Activated T-cell treated with anti-CD3 and anti-CD28 coated beads, Interleukin-2, amount 50 U/mL, for 72 hours (primary cell): ENCODE measurements at places on chromosomes 1 and 21. TPM values are rescaled to one million over a fixed set of nuclear protein-coding genes. Genes with fewer than 3 reads are reported as not detected.

The HS2ST1 gene
- 32.9 TPM for total RNA-seq

GRCh38 chr1:205071028-205071409 is 13.2 kb downstream of the TMEM81 start:
- H3K36me3 ChIP-seq, result no peaks in the 10 kb centered on the region
- no peak for DNase-seq
- H3K27ac ChIP-seq, result no peak overlapping the region
- H3K4me3 ChIP-seq, result no peak overlapping the region

The AXDND1 gene
- total RNA-seq, result 0.44 TPM

DNA sequence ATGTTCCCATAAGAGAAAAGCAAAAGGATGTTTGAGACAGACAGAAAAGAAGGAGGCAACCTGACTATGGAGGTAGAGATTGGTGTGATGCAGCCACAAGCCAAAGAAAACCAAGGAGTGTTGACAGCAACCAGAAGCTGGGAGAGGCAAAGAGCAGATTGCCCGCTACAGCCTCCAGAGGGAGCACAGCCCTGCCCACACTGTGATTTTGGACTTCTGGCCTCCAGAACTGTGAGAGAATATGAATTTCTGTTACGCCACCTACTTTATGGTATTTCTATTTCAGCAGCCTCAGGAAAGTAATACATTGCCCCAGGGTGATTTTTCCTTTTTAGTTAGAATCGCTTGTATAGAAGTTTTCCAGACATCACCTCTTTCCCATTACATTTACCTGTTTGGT is 28.4 kb downstream of the SLAMF6 start:
- peaks cover 45% of the 10 kb centered on the region for H3K4me1 ChIP-seq
- H3K4me3 ChIP-seq, result no peak overlapping the region
- peaks cover 11% of the 10 kb centered on the region for H3K36me3 ChIP-seq
- DNase-seq, result no peak

- H3K4me3 ChIP-seq, result peak overlapping the region; percentile 70
- peaks cover 8% of the 10 kb centered on the region for H3K4me1 ChIP-seq
- no peaks in the 10 kb centered on the region for H3K36me3 ChIP-seq
- no peak overlapping the region for H3K27ac ChIP-seq
Observed at GRCh38 chr1:156624814-156625435, 5.7 kb downstream of the HAPLN2 start.

The ZNF648 gene
- total RNA-seq, result 0.07 TPM

GRCh38 chr1:11898086-11898785 is 28.0 kb downstream of the KIAA2013 start:
- H3K36me3 ChIP-seq, result no peaks in the 10 kb centered on the region
- no peak overlapping the region for H3K4me3 ChIP-seq
- no peak for DNase-seq
- no peak overlapping the region for H3K27ac ChIP-seq
- H3K4me1 ChIP-seq, result no peaks in the 10 kb centered on the region

GRCh38 chr1:31752258-31752657 is 11.9 kb downstream of the ADGRB2 start:
- H3K4me3 ChIP-seq, result no peak overlapping the region
- no peak for DNase-seq

DNA sequence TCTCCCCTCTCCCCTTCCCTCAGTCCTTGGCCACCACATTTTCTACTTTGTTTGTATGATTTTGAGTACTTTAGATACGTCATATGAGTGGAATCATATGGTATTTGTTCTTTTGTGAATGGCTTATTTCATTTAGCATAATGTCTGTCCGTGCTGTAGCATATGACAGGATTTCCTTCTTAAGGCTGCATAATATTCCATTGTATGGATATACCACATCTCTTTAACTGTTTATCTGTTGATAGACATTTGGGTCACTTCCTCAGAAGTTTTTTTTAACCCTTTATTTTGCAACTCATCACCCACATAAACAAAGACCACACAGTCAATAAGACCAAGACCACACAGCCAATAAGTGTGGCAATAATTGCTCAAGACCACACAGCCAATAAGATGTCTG is 24.9 kb downstream of the FAM163A start:
- H3K27me3 ChIP-seq, result peaks cover 12% of the 10 kb centered on the region
- H3K36me3 ChIP-seq, result no peaks in the 10 kb centered on the region
- no peaks in the 10 kb centered on the region for H3K4me1 ChIP-seq

GRCh38 chr1:24065304-24065703 is 46.6 kb downstream of the MYOM3 start:
- no peaks in the 10 kb centered on the region for H3K36me3 ChIP-seq
- no peak overlapping the region for H3K4me3 ChIP-seq
- peaks cover 10% of the 10 kb centered on the region for H3K27me3 ChIP-seq
- H3K4me1 ChIP-seq, result no peaks in the 10 kb centered on the region

The DNAH14 gene
- total RNA-seq, result 2.6 TPM

- peaks cover 22% of the 10 kb centered on the region for H3K4me1 ChIP-seq
- H3K27ac ChIP-seq, result no peak overlapping the region
- H3K27me3 ChIP-seq, result peaks cover 4% of the 10 kb centered on the region
- H3K36me3 ChIP-seq, result peaks cover 1% of the 10 kb centered on the region
- no peak overlapping the region for H3K4me3 ChIP-seq
Observed at GRCh38 chr1:89962024-89962741, 32.7 kb upstream of the ZNF326 start.
